ENCODE measurements at places on chromosomes 3 and 15.

DNA sequence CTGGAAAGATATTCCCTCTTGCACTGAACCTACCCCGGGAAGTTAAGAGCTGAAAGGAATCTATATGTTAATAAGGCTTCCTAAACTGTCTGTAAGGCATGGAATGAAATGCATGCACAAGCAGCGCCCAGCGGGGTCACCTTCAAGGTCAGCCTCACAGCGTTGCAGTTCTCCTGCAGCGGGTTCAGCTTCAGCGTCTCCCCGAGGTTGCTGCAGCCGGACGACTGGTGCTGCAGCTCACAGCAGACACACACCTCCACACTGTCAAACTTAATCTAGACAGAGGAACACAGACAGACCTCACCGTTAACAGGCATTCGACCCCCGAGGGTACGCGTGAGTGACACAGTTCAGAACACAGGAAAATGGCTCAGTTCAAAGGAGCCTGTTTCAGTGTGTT, 73.3 kb downstream of the NSMCE3 start:
- DNase-seq = no peak

GRCh38 chr3:191136347-191136746, 62.7 kb upstream of the OSTN start:
- DNase-seq = no peak

GRCh38 chr3:198113206-198114053, 153.4 kb downstream of the LMLN start:
- no peak for DNase-seq

GRCh38 chr3:52228266-52228665, 2.8 kb upstream of the TLR9 start:
- no peak for DNase-seq

DNA sequence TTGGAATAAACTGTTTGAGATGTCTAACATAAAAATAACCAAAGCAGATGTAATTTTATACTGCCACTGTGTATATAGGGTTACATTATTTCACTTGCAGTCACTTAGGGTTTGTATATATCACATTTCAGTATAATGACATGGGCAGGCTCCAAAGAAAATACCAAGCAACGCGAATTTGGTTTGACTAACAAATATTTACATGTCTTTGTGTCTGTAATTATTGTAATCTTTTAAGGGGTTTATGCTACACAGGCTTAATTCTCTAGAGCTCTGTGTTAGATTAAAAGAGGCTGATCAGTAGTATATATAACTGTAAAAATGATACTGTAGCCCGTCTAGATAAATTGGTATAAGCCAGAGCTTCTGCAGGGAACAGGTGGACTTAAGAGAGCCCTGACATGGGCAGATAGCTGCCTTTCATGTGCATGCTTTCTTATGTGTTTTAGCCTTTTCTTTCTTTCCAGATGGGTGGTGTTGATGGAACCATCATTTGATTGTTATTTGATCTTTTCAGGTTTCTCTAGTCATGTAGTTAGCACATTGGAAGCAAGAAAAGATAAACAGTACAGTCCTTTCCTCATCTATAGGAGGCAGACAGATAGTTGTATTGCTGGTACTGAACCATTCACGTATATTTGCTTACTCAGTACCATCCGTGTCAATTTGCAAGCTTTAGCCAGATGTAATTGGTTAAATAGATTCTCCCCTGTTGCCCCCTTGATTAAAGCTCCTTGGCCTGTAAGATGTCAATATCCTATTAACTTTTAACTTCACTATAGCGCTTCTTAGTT, 86.1 kb downstream of the GALK2 start:
- no peak for DNase-seq

DNA sequence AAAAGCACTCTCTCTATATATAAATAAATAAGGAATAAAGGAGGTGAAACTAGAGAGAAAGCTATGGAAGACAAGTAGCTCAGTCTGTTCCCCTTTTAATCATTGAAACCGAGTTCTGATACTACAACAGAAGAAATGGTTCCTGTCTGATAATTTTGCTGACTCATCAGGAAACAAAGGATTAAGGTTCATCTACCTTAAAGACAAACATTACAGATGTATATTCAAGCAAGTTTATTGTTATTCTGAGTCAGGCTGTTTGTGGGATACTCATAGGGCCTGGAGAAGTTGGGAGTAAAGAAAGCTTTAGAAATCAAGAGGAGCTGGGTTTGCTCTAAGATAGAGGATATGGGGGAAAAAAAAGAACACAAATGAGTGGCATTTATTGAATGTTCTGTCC, 566.0 kb downstream of the ROBO2 start:
- no peak for DNase-seq

- DNase-seq = no peak
These were observed 417.1 kb downstream of the RBMS3 start for GRCh38 chr3:29697989-29698388.
